HCT116 (cell line): ENCODE measurements at places on chromosomes 6 and 20. TPM values are rescaled to one million over a fixed set of nuclear protein-coding genes. Genes with fewer than 3 reads are reported as not detected.

The TMEM242 gene
- total RNA-seq: 11.6 TPM

The RRP36 gene
- total RNA-seq: 63.4 TPM

The TSBP1 gene
- total RNA-seq: not detected

The BTN1A1 gene
- total RNA-seq: 0.32 TPM

The PKIB gene
- 24.0 TPM for total RNA-seq

The EYS gene
- total RNA-seq: not detected

The NHSL1 gene
- 15.4 TPM for total RNA-seq

The JARID2 gene
- 23.6 TPM for total RNA-seq

The IPCEF1 gene
- 0.32 TPM for total RNA-seq

The APCDD1L gene
- total RNA-seq: not detected

The BPIFB4 gene
- total RNA-seq: not detected

The MATN4 gene
- 0.64 TPM for total RNA-seq

The ADAM33 gene
- not detected for total RNA-seq

The FRS3 gene
- 5.9 TPM for total RNA-seq

DNA sequence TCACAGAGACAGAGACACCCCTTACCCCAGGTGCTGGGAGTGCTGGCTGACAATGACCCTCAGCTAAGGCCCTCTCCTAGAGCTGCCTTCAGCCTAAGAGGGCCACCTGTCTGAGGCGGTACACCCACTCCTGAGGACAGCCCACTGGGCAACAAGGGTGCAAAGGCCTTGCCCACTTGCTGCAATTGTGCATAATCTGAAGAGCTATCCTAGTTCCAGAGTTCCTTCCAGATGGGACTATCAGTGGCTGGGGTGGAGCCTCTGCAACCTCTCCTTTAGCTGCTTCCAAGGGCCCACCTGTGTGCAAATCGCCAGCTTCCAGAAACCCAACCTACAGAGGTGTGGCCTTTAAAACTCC lies 87.5 kb downstream of the PREX1 start:
- H3K4me3 ChIP-seq: no peak overlapping the region
- DNase-seq: no peak
- no peaks in the 10 kb centered on the region for H3K4me1 ChIP-seq
- no peaks in the 10 kb centered on the region for H3K27me3 ChIP-seq
- no peak overlapping the region for H3K27ac ChIP-seq
- no peaks in the 10 kb centered on the region for H3K36me3 ChIP-seq

GRCh38 chr20:58168843-58169242 lies 59.6 kb downstream of the ANKRD60 start:
- H3K27ac ChIP-seq: no peak overlapping the region
- H3K4me3 ChIP-seq: no peak overlapping the region
- H3K36me3 ChIP-seq: no peaks in the 10 kb centered on the region
- H3K4me1 ChIP-seq: no peaks in the 10 kb centered on the region
- no peaks in the 10 kb centered on the region for H3K27me3 ChIP-seq
- no peak for DNase-seq

DNA sequence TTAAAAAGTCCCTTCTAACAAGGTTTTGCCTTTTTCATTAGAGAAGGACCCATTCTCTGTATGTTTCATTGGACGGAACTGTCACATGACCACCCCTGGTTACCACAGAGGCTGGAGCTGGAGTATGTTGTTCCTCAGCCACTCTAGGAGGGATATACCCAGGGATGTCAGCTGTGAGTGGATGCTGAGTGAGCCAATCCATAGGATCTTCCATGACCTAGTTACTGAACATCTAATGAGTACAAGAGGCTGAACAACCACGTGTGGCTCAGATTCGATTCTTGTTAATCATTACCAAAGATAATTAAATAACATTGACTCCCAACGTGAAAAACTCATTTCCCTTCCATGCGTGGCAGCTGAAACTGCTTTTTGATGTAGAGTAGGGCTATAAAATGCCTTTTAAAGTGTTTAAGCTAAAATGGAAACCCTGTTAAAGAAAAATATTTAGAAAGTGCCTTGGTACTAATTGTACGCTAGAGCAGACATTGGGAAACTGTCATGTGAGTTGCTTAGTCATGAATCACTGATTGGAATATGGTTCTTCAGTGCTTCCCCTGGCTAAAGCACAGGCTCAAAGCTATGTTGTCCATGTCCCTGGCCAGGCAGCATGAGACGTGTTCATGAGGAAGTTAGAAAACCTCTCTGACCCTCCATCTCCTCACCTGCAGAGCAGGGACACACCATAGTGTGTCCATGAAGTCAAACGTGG lies 256.1 kb downstream of the ZNF217 start:
- H3K27ac ChIP-seq: no peak overlapping the region
- peaks cover 4% of the 10 kb centered on the region; the same call in 1 of the 2 replicates for H3K27me3 ChIP-seq

DNA sequence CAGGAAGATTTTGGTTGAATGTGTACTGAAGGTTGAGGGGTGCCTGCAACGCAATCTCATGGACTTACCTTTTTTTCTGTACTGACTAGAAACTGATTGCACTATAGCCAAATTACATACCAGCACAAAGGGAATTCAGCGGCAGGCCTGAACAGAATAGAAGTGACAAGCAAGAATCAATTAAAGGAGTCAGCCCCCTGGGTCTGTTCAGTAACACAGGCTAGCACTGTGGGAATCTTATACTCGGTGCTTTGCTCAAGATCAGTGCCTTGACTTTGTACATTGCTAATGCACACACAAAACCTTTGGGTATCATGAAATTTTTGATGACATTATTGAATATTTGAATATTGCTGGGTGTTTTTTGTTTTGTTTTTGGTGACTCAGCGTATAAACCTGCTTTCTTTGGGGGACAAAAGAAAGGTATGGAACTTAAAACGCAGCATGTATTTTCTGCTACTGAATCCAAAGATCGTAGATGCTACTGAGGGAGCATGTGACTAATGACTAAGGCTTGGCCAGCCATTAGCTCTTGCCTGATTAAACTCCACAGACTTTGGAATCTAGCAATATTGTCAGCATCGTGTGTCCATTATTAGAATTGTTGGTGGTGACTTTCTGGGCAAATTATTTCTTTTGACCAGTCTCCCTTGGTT lies 236.6 kb downstream of the ARID1B start:
- H3K36me3 ChIP-seq: no peaks in the 10 kb centered on the region
- no peak overlapping the region for H3K4me3 ChIP-seq
- DNase-seq: no peak
- no peaks in the 10 kb centered on the region for H3K27me3 ChIP-seq
- no peak overlapping the region for H3K27ac ChIP-seq

DNA sequence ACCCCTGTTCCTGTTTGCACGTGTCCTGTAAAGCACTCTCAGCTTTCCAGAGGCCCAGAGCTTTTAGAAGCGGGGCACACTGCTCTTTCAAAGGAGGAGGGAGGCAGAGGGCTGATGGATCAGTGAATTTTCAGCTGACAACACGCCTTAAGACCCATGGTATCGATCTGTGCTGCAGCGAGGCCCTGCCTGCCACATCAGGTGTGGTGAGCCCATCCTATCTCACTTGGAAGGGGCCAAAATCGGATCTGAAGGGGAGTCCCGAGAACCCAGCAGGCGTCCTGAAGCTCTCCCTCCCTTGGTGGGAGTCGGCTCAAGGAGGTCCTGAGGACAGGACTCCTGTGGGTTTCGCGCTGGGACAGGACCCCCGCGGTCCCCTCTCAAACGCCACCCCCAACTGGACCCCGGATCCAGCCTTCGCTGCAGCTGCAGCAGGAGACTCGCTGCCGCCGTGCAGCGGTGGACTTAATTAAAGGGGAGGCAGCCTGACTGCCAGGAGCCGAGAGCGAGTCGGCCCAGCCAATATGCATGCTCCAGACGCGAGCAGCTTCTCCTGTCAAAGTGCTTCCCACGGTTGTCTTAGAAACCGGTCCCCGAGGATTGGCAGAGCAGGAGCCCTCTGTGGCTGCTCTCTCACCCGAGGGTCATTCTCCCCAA lies 580.0 kb upstream of the ZNF337 start:
- no peaks in the 10 kb centered on the region for H3K4me1 ChIP-seq
- no peak for DNase-seq
- H3K27ac ChIP-seq: no peak overlapping the region
- H3K27me3 ChIP-seq: no peaks in the 10 kb centered on the region
- no peaks in the 10 kb centered on the region for H3K36me3 ChIP-seq
- no peak overlapping the region for H3K4me3 ChIP-seq

DNA sequence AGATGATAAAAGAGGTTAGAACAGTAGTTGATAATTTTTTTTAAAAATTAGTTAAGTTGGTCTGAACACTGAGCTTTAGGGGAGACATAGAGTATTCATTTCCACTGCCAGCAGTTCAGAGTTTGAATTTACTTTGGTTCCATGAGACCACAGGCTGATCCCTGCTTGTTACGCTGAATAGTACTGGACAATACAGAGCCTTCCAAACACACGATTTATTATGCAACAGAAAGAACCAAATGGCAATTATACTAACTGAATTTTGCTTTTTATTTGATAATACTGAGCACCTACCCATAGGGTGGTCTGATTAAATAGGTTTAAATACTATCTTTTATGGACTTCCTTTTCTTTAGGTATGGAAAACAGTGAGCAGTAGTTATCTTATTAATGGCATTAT lies 111.4 kb downstream of the POPDC3 start:
- no peak for DNase-seq
- peaks cover 4% of the 10 kb centered on the region for H3K4me1 ChIP-seq
- no peak overlapping the region for H3K27ac ChIP-seq
- no peaks in the 10 kb centered on the region for H3K27me3 ChIP-seq

GRCh38 chr6:134925800-134926199 lies 24.1 kb downstream of the ALDH8A1 start:
- H3K4me3 ChIP-seq: no peak overlapping the region
- no peaks in the 10 kb centered on the region for H3K4me1 ChIP-seq
- no peaks in the 10 kb centered on the region for H3K27me3 ChIP-seq
- H3K36me3 ChIP-seq: no peaks in the 10 kb centered on the region

GRCh38 chr6:170208182-170208601 lies 82.7 kb downstream of the DLL1 start:
- DNase-seq: no peak
- H3K27ac ChIP-seq: no peak overlapping the region
- H3K4me1 ChIP-seq: no peaks in the 10 kb centered on the region
- no peak overlapping the region for H3K4me3 ChIP-seq
- H3K27me3 ChIP-seq: peaks cover 9% of the 10 kb centered on the region; the same call in 1 of the 2 replicates
- H3K36me3 ChIP-seq: no peaks in the 10 kb centered on the region

- H3K36me3 ChIP-seq: no peaks in the 10 kb centered on the region
- peaks cover 2% of the 10 kb centered on the region; the same call in 1 of the 2 replicates for H3K27me3 ChIP-seq
- H3K4me1 ChIP-seq: peaks cover 9% of the 10 kb centered on the region
- no peak overlapping the region for H3K27ac ChIP-seq
Observed at GRCh38 chr20:60046436-60046835, 88.2 kb downstream of the CDH26 start.

- peak overlapping the region; percentile 83 for H3K4me3 ChIP-seq
- no peaks in the 10 kb centered on the region for H3K27me3 ChIP-seq
- peaks cover 14% of the 10 kb centered on the region for H3K4me1 ChIP-seq
- H3K36me3 ChIP-seq: no peaks in the 10 kb centered on the region
- peak; percentile 48 for DNase-seq
- peak overlapping the region; percentile 88 for H3K27ac ChIP-seq
Observed at GRCh38 chr6:138692978-138693909, 80.3 kb upstream of the CCDC28A start.

DNA sequence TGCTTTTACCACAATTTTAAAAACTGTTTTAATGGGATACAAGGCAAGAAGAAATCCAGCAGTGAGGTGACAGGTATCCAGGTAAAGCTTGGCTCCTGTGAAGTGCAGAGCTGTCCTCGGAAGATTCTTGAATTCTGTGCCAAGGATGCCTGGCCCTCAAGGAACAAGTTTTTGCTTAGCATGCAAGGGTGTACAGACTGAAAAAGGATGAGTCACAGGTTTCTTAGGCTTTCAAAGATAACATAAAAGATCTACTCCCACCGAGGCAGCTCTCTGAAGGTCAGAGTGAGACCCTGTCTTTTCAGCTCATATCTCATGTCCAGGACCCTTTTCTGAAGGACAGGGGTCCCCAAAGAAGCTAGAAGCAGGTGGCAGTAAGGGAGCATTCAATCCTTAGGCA lies 83.3 kb downstream of the CHD6 start:
- H3K27me3 ChIP-seq: no peaks in the 10 kb centered on the region
- H3K4me1 ChIP-seq: no peaks in the 10 kb centered on the region
- no peak for DNase-seq
- no peaks in the 10 kb centered on the region for H3K36me3 ChIP-seq
- H3K27ac ChIP-seq: no peak overlapping the region

DNA sequence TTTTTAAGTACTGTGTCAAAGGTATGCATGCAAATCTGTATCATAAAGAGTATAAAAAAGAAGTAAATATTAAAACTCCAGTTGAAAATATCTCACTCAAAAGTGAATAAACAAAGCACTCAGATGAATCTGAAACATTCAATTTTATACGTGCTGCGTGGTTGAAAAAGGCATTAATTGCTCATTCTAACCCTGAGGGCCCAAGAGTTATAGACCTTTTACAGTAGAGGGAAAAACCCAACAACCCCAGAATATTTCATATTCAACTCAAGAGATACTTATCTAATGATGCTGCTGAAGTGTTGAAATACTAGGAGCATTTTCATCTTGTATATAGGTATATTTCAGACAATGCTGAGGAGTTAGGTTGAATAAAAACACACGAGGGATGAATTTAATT lies 862.8 kb upstream of the CITED2 start:
- H3K27me3 ChIP-seq: no peaks in the 10 kb centered on the region
- no peaks in the 10 kb centered on the region for H3K4me1 ChIP-seq
- H3K27ac ChIP-seq: no peak overlapping the region
- H3K4me3 ChIP-seq: no peak overlapping the region
- no peaks in the 10 kb centered on the region for H3K36me3 ChIP-seq
- DNase-seq: no peak

GRCh38 chr6:25056130-25056529 lies 120.4 kb upstream of the RIPOR2 start:
- H3K27me3 ChIP-seq: no peaks in the 10 kb centered on the region
- no peak overlapping the region for H3K4me3 ChIP-seq
- no peak overlapping the region for H3K27ac ChIP-seq
- DNase-seq: no peak

- no peak overlapping the region for H3K4me3 ChIP-seq
- H3K27me3 ChIP-seq: no peaks in the 10 kb centered on the region
- no peaks in the 10 kb centered on the region; the same call in 1 of the 2 replicates for H3K4me1 ChIP-seq
- H3K36me3 ChIP-seq: no peaks in the 10 kb centered on the region
Observed at GRCh38 chr6:157194643-157195042, 128.7 kb downstream of the TMEM242 start.

GRCh38 chr6:51303338-51303737 lies 484.7 kb downstream of the TFAP2B start:
- no peaks in the 10 kb centered on the region for H3K4me1 ChIP-seq
- no peaks in the 10 kb centered on the region for H3K36me3 ChIP-seq
- no peak overlapping the region for H3K4me3 ChIP-seq
- DNase-seq: no peak

- no peaks in the 10 kb centered on the region for H3K36me3 ChIP-seq
- DNase-seq: no peak
- 0 out of 2 replicates have a peak, but pooled peaks cover 7% of the 10 kb centered on the region for H3K27me3 ChIP-seq
- H3K27ac ChIP-seq: no peak overlapping the region
- no peak overlapping the region for H3K4me3 ChIP-seq
Observed at GRCh38 chr20:40443753-40444152, 245.3 kb downstream of the MAFB start.

- no peaks in the 10 kb centered on the region for H3K36me3 ChIP-seq
- H3K4me1 ChIP-seq: peaks cover 34% of the 10 kb centered on the region
- H3K4me3 ChIP-seq: no peak overlapping the region
Observed at GRCh38 chr20:62769346-62770071, 26.8 kb upstream of the MRGBP start.
